ENCODE measurements at places on chromosomes 7 and 10.

DNA sequence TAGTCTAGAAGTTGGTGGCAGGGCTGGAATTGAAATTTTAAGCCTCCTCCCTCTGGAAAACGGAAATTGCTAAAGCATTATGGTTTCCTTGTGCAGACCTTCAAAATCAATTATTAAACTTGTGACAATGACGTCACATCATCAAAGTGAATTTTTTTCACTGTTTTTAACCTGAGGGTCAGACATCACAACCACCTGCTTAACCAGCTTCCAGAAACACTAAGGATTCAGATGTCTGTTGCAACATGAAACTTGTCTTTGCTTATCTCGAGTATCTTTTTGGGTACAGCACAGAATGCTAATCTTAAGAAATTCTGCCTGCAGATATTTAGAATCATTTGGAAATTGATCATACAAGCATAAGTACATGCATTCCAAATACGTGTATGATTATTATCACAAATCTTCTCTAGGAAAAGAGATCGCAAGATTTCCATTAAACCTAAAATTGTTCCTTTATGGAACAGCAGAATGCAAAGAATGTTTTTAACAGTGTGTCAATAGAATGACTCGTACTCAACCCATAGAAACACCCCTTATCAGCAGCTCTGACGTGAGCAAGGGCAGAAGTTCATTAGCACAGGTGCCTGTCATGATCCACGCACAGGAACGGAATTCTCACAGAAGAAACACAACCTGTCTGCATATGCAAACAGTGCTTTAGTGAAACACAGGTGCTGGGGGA lies 4.1 kb upstream of the GTPBP4 start:
- no peak for DNase-seq

DNA sequence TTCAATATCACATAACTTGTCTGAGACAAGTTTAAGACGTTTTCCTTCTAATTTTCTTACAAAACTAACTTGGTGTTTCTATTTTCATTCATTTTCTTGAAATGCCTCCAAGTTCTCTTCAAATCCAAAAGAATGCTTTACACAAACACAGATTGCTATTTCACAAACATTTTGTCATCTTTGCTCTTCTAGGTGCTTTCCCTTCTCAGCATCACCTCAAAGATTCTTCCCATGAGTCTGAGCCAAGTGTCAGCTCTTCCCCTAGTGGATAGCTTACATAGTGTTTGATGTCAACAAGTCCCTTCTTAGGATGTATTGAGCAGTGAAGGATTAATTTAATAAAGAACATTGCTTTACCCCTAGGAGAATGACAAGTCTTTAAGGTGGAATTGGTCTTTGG lies 38.1 kb upstream of the SEMA3A start:
- DNase-seq, result no peak

DNA sequence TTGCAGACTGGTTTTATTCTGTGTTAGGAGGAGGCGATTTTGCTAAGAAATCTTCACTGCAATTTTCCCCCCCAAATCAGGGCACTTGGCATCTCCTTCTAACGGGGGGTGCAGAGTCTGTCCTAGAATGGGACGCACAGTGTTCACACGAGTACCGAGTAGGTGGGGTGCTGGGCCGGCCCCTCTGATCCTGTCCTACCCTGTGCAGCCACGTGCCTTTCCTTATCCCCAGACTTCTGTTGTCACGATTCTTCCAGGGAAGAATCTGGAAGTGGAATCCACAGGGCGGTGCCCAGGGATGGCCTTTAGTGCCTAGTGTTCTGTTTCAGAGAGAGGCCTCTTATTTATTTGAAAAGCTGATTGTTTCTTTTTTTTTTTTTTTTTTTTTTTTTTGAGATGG lies 16.4 kb downstream of the CUX1 start:
- DNase-seq, result no peak

- no peak for DNase-seq
These were observed 92.7 kb downstream of the LSMEM1 start for GRCh38 chr7:112573302-112574039.

DNA sequence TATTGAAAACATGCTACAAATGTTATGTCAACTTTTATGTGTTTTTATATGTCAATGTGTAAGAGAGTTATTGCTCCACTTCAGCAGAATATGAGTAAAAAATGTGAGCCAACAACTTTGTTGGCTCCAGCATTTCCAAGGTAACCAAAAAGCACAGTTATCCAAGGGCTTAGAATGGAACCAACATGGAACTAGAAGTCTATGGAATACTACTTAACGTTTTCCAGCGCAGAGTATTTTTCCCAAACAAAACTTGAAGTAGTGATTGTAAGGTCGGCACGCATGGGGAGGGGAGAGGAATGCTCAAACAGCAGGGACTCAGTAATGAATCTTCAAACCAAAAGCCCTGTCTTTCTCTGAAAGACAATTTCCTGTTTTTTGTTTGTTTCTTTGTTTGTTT lies 45.0 kb upstream of the TSPAN13 start:
- no peak for DNase-seq
